DMS 273 treated with DMSO at 0.1 percent for 48 hours (cell line): ENCODE measurements at places on chromosomes 13 and 19.

DNA sequence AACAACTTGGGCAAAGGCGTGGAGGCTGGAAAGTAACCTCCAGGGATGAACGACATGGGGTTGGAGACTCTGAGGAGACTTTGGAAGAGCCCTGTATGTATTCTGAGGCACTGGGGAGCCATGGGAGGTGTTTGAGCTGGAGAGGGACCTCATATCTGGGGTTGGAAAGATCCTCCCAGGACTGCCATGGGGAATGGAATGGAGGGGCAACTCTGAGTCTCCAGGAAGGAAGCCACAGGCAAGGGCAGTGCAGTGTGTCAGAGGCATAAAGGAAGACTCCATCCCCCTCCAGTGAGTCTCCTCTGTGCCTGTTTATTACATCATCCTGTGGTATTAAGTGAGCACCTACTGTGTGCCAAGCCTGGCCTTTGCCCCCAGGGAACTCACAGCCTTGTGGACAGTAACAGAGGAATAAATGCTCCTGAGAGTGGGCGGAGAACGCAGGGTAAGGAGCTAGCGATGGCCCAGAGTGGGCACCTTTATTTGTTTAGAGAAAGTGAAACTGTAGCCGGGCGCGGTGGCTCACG, 7.7 kb downstream of the PEAK3 start:
- no peak for DNase-seq

DNA sequence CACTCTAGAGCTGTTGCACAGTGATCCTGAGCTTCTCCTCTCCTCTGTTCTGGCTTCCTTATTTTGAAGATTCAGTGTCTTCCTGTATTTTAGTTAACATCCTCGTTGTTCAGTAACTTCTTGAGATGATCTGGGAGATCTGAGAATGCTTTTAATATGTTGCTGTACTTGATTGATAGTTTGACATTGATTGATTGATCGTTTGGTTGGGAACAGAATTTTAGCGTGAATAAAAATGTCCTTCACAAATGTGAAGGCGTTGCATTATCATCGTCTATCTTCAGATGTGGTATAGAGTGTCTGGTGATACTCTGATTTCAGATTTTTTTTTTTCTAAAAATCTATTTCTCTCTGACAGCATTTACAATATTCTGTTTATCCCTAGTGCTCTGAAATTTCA, 80.1 kb upstream of the KLF12 start:
- DNase-seq: no peak

GRCh38 chr13:22316494-22317025, 645.7 kb downstream of the FGF9 start:
- no peak for DNase-seq

GRCh38 chr13:103188713-103189326, 122.6 kb upstream of the SLC10A2 start:
- DNase-seq: no peak

- DNase-seq: no peak
These were observed 7.3 kb upstream of the SOX1 start for GRCh38 chr13:112059457-112060281.

GRCh38 chr19:55483706-55484592, 1.0 kb upstream of the NAT14 start:
- DNase-seq: no peak

DNA sequence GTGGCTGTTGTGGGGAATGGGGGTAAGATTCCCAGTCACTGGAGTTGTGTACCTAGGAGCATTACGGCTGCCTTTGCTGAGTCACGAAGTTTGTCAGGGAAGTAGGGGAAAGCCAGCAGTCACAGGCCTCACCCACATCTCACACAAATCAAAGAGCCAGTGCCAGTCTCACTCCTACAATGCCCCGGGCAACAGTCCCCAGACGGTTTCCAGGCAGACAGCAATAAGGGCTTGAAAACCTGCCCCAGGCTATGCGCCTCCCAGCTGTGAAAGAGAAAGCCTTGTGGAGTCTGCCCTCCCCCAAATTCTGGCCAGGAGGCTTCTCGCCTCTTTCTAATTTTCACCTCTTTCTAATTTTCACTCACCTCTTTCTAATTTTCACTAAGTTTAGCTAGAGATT, 142.3 kb upstream of the EDNRB start:
- no peak for DNase-seq

DNA sequence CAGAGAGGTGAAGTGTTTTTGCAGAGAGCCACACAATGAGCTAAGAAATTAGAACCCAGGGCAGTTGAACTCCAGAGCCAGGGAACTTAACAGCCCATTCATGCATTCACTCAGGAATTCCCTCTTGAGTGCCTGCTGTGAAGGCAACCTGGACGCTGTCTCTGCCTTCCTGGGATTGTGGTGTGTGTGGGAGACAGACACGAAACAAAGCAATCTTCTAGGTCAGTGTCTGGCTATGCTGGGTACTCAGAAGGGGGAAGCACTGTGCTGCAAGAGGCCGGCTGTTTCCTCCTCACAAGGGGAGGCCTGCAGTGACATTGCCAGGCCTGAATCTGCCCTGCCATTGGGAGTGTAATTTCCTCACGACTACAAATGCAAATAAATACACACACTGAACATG, 9.7 kb downstream of the BCKDHA start:
- no peak for DNase-seq

GRCh38 chr13:59398127-59398526, 765.6 kb downstream of the DIAPH3 start:
- DNase-seq: no peak

DNA sequence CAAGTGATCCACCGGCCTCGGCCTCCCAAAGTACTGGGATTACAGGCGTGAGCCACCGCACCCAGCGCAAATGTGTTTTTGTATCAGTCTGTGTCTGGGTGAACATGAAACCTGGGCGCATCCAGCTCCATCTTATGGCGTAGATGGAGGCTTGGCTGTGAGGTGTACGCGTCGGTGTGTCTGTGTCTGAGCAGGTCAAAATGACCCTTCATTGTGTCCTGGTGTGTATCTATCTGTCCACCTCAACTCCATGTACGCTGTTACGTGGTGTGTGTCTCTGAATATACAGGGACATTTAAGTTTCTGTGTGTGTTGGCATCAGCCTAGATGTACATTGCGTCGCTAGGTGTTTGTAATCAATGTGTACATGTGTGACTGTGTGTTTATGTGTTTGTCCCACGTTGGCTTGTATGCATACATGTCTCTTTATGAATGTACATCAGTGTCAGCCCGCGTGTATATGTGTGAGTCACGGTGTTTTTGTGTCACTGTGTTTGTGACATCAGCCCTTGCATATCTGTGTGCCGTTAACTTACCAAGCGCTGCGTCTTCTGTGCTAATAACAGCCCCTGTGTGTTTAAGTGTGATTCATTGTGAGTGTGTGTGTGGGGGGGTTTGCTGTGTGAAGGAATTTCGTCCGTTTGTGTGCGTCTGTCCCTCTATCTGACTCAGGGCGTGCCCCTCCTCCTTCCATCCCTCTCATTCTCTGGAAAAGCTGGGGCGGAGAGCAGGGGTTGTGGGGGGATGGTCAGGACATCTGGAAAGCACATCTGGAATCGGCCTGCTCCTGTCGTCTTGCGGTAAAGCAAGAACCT, 6.4 kb downstream of the AXL start:
- no peak for DNase-seq

DNA sequence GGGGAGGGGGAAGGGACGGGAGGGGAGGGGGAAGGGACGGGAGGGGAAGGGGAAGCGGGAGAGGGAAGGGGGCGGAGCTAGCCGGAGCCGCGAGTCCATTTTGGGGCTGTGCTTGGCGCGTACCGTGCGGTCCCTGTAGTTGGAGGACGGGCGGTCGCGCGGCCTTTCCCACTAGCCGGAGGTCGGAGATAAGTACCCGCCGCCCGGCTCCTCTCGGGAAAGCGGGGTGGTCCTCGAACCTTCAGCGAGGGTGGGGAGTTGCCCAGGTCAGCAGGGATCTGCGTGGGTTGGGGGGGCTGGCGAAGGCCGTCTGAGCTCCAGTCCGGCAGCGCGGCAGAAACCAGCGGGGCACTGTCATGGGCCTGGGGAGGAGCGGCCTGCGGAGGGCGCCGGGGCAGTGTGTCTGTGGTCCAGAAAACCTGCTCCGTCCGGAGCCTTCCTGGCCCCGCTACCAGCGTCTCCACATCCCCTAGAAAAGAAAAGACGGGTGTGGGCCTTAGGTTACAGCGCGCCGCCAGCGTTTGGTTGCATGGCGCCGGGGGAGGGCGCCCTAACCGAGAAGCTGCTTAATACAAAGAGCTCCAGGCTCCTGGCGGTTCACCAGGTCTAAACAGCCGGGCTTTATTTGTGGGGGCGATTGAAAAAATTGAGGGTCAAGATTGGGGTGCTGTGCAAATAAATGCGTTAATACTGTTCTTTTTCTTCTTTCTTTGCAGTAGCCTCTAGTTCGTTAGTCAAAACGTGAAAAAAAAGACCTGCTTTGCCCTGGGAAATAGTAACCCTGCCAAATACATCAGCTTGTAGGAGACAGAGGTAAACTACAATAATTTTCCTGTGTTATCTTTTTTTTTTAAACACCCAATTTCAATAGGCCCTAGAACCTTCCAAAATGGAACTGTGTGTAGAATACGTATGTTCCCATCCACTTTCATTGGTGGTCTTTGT, at the start of gene TRIM13:
Gene TRIM13 (plus strand): TSS at position 92 of the 945 bp plus-strand sequence. CDS start 14,899 bp downstream, outside the sequence.
- peak; percentile 40 for DNase-seq

DNA sequence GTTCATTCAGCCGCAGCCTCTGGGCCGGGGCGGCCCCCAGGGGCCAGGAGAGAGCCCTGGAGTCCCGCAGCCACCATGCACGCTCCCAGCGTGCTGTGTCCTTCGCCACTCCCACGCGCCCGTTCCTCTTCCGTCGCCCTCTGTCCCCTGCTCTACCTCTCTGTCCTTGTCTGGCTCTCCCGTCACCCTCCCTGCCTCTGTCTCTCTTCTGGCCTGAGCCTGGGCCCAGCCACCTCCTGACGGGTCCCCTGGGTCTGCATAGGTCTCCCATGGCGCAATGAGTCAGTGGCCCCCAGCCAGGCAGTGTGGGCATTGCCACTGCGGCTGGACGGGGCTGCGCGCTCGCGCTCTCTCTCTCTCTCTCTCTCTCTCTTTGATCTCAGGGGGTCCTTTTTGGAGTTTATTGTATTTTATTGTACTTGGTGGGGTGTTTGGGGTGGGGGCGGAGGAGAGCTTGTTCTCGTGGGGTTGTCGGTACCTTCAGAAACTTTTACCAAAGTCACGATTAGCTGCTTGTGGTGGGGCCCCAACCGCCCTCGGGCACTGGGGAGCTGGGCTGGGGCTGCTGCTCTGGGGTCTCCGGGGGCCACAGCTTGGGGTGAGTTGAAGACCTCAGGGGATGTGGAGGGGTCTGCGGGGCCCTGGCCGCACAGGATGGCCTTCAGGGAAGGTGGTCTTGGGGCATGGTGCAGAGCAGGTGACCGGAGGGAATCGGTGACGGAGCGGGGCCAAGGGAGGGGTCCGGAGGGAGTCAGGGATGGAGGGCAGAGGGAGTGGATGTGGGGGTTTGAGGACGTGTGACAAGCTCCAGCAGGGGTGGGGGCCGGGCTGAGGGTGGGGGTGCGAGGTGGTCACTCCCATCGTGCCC, 1.7 kb upstream of the TGFBR3L start:
- DNase-seq: no peak

GRCh38 chr13:58806401-58806800, 1174.9 kb downstream of the PCDH17 start:
- no peak for DNase-seq

- no peak for DNase-seq
These were observed 87.6 kb upstream of the STK24 start for GRCh38 chr13:98664510-98664909.

- DNase-seq: no peak
These were observed 11.6 kb upstream of the CEACAM3 start for GRCh38 chr19:41784743-41785142.

DNA sequence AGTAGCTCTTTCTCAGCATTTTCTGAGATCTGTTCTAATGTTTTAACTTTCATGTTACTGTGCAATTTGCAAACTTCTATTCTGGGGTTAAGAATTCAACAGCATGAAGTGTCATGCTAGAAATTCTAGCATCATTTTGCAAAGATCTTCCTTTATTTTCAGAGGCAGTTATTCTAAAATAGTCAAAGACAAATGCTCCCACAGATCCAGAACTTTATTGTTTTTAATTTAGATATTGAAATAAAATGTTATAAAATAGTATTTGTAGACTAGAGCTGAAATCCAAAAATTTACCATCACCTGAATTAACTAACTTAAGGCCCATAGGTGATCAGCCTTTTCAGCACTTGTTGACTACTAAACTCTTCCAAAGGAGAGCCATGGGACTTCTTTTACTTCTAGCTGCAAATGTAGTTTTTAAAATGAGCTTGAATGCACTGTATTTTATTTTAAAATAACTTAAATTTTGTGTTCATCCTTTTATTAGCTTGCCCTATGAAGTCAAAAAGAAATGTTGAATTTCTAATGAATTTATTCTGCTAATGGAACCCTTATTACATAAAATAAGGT, 3.2 kb downstream of the MAB21L1 start:
- DNase-seq: no peak

- DNase-seq: no peak
These were observed 71.4 kb downstream of the DGKH start for GRCh38 chr13:42119875-42120274.

DNA sequence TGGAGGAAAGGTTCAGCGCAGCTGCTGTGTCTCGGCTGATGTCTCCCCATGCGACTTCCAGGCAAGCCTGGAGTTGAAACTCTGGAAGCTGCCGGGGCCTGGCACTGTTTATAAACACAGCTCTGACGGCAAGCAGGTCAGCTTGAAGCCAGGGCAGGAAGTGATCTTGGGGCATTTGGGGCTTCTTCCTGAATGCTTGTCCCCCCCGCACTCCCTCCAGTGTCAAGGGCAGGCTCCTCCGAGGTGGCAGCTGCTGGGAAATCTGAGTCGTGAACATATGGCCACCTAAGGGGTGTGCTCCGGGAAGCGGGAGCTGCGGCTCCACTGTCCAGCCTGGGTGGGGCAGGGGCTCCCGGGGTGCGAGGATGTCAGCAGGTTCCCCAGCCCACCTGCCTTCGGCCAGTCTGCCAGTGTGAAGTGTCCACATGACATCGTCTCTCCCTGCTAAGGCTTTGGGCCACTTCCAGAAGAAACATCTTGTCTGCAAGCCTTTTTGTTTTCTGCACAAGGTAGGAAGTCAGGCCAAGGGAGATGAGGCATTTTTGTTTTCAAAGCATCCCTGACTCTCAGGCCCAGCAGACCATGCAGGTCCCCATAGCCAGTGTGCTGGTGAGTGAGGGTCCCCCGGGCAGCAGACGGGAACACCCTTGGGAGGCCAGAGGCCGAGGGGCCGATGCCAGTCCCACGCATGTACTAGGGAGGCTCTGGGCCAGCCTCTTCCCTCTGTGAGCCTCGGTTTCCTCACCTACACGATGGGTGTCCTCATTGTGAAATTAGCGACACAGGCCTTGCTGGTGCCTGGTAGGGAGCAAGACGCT, 2.7 kb downstream of the PIAS4 start:
- peak; percentile 64 for DNase-seq

DNA sequence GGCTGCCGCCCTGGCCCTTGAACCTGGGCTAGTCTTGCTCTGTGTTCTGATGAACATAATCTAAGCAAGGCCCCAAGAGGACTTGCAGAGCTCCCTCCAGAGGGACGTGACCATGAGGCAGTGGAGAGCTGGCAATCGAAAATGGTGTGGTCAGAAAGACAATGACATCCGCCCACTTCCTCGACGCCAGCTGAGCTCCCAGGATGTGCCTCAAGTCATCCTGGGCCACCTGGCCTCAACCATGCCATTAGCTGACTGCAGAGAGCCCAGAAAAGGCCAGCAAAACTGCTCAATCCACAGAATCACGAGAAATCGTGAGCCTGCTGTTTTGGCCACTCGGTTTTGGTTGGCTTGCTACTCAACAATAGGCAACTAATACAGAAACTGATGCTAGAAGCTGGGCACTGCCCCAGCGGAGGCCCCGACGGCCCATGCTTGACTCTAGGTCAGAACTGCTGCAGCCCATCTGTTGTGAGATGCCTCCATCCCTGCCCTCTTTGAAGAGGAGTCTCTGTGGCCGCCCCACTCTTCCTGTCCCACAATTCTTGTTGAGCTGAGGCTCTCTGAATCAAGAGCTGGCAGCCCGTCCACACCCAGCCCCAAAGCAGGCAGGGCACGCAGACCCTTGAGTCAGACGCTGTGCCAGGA, 53.3 kb downstream of the STK24 start:
- DNase-seq: no peak
